ENCODE measurements at places on chromosomes 12 and 14. TPM values are rescaled to one million over a fixed set of nuclear protein-coding genes. Genes with fewer than 3 reads are reported as not detected.

- no peak for DNase-seq
Observed at GRCh38 chr12:25301798-25302197, 51.1 kb upstream of the KRAS start.

Gene IFNG-AS1
- 0.12 TPM for polyA plus RNA-seq

Gene FAM161B
- polyA plus RNA-seq = 14.9 TPM

Gene RTL1
- 0.12 TPM for polyA plus RNA-seq

Gene TMEM52B
- polyA plus RNA-seq = 0.11 TPM
